ENCODE measurements at places on chromosomes 5 and 9.

DNA sequence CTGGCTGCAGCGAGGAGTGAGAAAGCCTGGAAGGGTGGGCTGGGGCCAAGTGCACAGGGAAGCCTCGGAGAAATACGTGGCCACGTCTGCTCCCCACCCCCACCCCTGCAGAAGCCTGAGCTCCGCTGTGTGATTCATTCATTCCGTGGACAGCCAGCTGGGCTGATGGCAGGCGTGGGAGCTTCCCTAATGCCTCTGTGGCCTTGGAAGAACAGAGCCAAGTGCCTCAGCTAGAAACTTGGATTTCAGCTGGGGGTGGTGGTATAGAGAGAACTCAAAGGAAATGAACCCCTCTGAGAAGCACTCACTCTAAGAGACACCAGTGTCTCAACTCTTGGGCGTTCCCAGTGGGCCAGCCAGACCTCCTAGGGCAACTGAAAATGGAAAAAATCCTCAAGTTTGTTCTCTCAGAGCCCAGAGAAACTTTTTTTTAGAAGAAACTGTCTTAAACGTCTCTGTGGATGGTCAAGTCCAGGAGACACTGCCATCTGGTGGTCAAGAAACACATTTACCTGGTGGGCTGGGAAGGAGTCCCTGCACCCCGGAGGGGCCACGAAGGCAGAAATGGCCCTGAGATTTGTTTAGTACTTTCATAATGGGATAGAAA is 18.0 kb downstream of the ATOX1 start:
- DNase-seq, result no peak

- DNase-seq, result no peak
Measured at GRCh38 chr9:101705135-101705661, 33.2 kb downstream of the GRIN3A start.

DNA sequence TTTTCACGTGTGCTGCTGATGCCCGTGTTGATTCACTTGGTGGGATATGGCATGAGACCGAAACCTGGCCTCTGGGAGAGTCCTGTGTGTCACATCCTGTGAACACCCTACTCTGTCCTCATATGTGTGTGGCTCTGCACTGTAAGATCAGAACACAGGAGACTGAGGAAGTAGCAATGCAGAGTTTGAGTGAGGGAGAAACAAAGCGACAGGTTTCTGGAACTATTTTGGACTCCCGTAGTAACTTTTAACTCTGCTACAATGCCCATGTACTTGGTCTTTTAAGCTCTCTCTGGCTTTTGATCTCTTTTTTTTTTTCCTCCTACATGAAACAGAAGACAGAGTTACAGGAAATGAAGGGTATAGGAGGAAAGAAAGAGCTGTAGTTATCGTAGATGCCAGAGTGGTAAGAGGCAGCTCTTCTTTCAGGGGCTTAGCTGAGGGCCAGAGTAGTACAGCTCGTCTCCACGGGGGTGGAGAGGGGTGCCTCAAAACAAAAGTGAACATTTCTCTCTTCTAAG is 26.6 kb downstream of the GRAMD2B start:
- no peak for DNase-seq

GRCh38 chr5:33743099-33743498 is 148.7 kb downstream of the ADAMTS12 start:
- no peak for DNase-seq

DNA sequence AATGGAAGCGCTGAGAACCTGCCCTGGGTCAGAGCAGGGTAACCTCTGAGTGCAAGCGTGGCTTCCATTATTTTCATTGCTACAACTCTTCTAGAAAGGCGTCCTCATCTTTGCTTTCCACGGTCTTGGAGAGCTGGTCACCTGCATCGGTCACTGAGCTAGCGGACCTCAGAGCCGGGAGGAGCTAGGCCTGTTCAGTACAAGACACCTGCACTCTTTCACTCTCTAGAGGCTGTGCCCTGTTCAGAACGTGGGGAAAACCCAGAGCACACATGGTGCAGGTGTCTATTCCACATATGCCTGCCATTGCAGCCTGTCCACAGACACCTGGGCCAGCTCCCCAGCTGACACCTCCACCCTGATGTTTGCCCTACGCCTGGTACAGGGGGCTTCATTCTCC is 147.8 kb upstream of the IRX2 start:
- no peak for DNase-seq

DNA sequence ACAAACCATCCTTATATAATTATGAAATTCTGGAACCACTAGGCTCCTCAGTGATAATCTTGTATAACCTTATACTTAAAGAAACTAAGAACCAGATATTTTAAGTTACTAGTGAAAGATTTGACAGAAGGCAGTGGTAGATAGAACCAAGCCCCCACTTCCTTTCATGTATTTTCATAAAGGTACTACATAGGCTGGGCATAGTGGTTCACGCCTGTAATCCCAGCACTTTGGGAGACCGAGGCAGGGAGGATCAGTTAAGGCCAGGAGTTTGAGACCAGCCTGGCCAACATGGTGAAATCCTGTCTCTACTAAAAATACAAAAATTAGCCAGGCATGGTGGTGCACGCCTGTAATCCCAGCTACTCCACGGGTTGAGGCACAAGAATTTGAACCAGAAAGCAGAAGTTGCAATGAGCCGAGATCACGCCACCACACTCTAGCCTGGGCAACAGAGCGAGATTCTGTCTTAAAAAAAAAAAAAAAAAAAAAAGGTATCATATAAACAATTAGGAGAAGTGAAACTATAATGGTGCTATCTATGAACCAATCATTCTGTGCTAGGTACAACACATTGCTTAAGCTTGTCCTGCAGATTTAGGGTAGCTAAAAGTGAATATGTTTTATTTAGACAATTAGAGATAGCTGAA is 27.9 kb upstream of the DTWD2 start:
- no peak for DNase-seq

GRCh38 chr5:158910782-158911692 is 188.7 kb downstream of the EBF1 start:
- no peak for DNase-seq
